Left ventricle myocardium inferior (tissue), 1 donor: ENCODE measurements at places on chromosomes 7 and 10. TPM values are rescaled to one million over a fixed set of nuclear protein-coding genes. Genes with fewer than 3 reads are reported as not detected.
A peak's percentile ranks its signal among the peaks of the same experiment; 100 is the strongest.

DNA sequence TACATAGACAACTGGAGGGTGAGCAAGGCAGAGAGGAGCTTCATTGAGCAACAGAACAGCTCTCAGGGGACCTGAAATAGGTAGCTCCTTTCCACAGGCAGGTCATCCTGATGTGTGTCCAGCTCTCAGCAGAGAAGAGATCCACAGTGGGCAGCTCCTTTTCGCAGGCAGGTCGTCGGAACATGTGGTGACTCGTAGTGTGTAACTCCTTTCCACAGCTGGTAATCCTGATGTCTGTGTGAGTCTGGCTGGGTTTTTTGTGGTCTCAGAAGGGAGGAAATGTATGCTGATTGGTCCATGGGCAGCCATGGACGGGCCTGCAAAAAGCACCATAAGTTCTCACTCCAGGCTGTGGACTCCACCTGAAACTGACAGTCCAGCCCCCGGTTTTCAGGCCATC lies 24.4 kb upstream of the TES start:
- H3K27me3 ChIP-seq: no peaks in the 10 kb centered on the region
- H3K4me3 ChIP-seq: no peak overlapping the region
- no peak for DNase-seq

- H3K4me3 ChIP-seq: no peak overlapping the region
- no peaks in the 10 kb centered on the region for H3K27me3 ChIP-seq
- H3K36me3 ChIP-seq: no peaks in the 10 kb centered on the region
- no peak overlapping the region for H3K27ac ChIP-seq
- no peak for DNase-seq
These were observed 16.8 kb upstream of the VPS26A start for GRCh38 chr10:69107176-69107490.

GRCh38 chr10:122165484-122166276 lies 105.4 kb upstream of the BTBD16 start:
- peak overlapping the region; percentile 4 for H3K27ac ChIP-seq
- DNase-seq: no peak
- no peak overlapping the region for H3K4me3 ChIP-seq

DNA sequence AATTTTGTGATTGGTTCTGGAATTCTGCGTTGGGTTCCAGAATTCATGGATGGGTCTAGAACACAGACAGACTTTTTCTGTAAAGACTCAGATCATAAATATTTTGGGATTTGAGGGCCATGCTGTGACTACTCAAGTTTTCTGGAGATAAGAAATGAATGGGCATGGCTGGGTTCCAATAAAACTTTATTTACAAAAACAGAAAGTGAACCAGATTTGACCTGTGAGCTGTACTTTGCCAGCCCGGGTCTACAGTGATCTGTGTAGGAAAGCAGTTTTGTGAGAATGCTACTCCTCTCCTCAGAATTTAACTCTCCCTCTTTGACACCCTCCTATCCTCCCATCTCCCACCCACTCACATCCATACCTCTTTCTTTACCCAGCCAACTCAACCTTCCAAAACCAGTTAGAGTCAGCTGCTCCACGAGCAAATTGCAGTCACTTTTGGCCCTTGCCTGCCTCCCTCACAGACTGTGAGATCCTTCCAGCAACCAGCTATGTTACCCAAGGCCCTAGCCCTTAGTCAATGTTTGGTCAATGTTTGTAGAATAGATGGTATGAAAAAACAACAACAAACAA lies 312.8 kb upstream of the ZMIZ1 start:
- H3K36me3 ChIP-seq: no peaks in the 10 kb centered on the region
- DNase-seq: no peak
- no peaks in the 10 kb centered on the region for H3K27me3 ChIP-seq
- no peak overlapping the region for H3K27ac ChIP-seq
- no peak overlapping the region for H3K4me3 ChIP-seq

DNA sequence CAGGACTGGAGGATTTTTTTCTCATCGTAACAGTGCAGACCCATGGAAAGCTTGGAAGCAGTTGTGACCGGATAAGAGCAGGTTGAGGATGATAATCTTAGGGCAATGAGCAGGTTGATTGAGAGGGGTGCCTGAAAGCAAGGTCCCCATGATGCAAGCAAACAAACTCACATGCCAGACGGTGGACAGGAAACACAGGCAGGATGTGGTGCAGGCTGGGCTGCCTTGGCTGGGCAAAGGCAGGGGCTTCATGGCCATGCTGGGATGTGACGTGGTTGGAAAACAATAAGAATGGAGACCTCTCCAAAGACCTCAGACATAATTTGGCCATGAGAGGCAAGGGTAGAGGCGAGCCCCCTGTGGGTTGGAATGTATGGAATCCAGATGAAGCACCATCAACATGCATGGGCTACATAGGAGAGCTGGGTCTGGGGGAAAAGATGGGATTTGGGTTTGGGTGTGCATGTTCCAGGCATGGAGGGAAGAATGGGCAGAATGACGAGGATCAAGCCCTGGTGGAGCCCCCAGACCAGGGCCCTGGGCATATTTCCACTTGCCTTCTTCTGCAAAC lies 58.3 kb downstream of the IKZF1 start:
- DNase-seq: no peak
- no peaks in the 10 kb centered on the region for H3K36me3 ChIP-seq
- no peak overlapping the region for H3K27ac ChIP-seq
- H3K4me1 ChIP-seq: no peaks in the 10 kb centered on the region
- peaks cover 68% of the 10 kb centered on the region for H3K27me3 ChIP-seq

GRCh38 chr10:6089334-6090219 lies 743 bp downstream of the RBM17 start:
- DNase-seq: no peak
- H3K27me3 ChIP-seq: no peaks in the 10 kb centered on the region
- no peaks in the 10 kb centered on the region for H3K36me3 ChIP-seq
- peak overlapping the region; percentile 98 for H3K4me3 ChIP-seq

Gene GSTO1
- 189 TPM for total RNA-seq

Gene OR13A1
- total RNA-seq: not detected

Gene LIPK
- total RNA-seq: not detected
